Mammary epithelial cell (primary cell): ENCODE measurements at places on chromosomes 3 and 15. TPM values are rescaled to one million over a fixed set of nuclear protein-coding genes. Genes with fewer than 3 reads are reported as not detected.

DNA sequence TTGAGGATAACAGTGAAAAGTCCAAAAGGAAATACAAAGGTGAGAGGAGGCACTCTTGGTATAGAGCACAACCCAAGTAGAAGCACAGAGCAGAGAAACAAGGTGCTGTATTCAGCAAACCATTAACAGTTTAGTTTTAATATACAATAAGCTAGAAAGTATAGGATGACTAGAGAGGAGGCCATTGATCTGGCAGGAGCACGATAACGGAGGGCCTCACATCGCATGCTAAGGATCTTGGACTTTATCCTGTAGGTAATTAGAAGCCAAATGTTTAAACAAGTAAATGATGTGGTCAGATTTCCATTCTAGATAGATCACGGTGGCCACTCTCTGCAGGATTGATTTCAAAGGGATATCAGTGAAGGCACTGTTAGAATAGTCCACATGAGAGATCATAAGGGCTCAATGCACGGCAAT, 935.0 kb downstream of the ROBO1 start:
- DNase-seq, result no peak

The UPK1B gene
- total RNA-seq, result not detected

The TUSC7 gene
- not detected in 2 replicates for total RNA-seq

The TRPM1 gene
- not detected for total RNA-seq

DNA sequence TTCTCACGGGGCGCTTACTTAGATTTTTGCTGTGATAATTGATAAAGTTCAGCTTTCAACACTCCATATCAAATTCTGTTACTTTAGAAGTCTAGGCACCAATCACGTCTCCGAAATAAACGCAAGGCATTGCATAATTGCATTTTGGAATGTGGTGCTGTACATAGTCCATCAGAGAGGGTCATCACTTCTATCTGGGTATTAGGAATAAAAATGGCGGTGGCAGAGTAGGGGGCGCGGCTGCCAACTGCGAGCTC, 365 bp upstream of the UQCC5 start:
- DNase-seq, result no peak

The CLDN18 gene
- not detected in 2 replicates for total RNA-seq

- no peak for DNase-seq
These were observed 789.9 kb downstream of the IGSF11 start for GRCh38 chr3:118244761-118245160.

DNA sequence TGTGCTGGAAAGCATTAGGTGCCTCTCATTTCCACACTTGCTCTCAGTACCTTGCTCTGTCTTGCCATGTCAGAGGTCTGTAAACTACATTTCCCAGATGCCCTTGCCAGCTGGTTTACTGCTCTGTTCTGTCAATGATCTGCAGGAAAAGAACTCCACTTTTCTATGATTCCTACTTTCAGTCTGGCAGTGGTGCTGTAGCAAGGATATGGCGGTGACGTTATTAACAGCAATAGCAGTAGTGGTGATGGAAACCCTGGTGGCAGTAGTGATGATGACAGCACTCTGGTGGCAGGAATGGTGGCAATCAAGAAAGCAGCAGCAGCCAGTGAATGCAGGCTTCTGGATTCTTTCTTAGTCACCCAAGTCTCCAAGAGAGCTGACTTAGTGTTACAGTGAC, 665.2 kb downstream of the DIPK2A start:
- DNase-seq, result no peak

GRCh38 chr3:163175970-163176369, 1679.4 kb downstream of the OTOL1 start:
- no peak for DNase-seq

DNA sequence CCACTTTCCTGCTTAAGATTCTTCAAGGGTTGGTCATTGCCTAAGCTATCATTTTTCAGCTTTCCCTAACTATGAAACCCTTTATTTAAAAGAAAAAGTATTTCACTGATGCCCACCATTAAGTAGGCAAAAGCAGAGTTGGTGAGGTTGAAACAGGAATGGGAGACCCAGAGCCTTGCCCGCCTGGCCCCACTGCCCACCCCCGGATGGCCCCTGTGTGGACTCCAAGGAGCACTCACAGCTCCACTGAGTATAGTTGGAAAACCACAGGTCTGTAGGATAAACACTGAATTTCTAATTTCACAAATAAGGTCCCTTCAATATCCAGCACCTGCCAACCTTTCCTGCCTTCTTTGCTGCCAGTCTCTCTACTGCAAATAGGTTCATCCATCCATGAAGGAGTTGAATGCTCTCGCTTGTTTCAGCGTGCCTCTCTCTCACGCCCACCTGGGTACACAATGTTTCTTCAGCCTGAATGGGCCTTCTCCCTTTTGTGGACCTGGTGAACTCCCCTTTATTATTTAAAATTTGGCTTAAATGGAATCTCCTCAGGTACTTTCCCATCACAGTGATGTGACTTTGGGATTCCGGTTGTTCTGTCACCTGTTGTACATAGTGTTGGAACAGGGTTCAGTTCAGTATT, 8.7 kb upstream of the ACAP2 start:
- DNase-seq, result no peak

The CELF6 gene
- total RNA-seq, result 0.14 and 0.16 TPM in 2 replicates

DNA sequence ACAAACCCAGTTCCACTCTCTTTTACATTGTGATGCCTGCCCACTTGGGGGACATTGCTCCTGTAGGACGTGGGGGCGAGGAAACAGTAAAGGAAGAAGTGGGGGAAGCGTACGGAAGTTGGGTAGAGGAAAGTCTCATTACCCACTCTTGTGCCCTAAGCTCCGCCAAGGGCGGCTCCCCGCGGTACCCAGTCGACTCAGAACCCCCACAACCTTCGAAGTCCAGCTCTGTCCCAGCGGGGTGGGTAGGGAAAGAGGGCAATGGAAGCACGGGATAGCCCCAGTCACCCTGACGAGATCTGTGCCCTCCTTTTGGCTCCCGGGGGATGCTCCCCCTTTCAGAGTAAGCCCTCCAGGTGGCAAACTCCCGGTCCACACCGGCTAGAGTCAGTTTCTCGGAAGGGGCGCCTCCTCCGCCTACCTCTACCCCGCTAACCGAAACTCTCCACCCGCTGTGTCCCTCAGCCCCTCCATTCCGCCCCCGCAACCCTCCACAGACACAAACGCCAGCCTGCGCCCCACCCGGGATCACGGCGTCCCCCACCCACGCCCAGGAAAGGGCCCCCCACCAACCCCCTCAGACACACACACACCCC, 527 bp downstream of the CSNK1G1 start:
- DNase-seq, result peak; percentile 28
